ENCODE measurements at places on chromosomes 5 and 9. TPM values are rescaled to one million over a fixed set of nuclear protein-coding genes. Genes with fewer than 3 reads are reported as not detected.

NAIF1 gene
- total RNA-seq, result 12.2 TPM

MSMP gene
- not detected for total RNA-seq

GRCh38 chr9:71487061-71487460 is 281.3 kb downstream of the CEMIP2 start:
- no peak for DNase-seq
- no peak overlapping the region for H3K4me3 ChIP-seq
- no peaks in the 10 kb centered on the region for H3K36me3 ChIP-seq
- no peaks in the 10 kb centered on the region for H3K4me1 ChIP-seq
- H3K27me3 ChIP-seq, result peaks cover 9% of the 10 kb centered on the region

GRCh38 chr5:168076561-168076991 is 214.9 kb upstream of the WWC1 start:
- DNase-seq, result no peak
- H3K27ac ChIP-seq, result no peak overlapping the region
- H3K36me3 ChIP-seq, result no peaks in the 10 kb centered on the region
- H3K4me1 ChIP-seq, result peaks cover 9% of the 10 kb centered on the region
- no peak overlapping the region for H3K4me3 ChIP-seq
- H3K27me3 ChIP-seq, result peaks cover 5% of the 10 kb centered on the region

DNA sequence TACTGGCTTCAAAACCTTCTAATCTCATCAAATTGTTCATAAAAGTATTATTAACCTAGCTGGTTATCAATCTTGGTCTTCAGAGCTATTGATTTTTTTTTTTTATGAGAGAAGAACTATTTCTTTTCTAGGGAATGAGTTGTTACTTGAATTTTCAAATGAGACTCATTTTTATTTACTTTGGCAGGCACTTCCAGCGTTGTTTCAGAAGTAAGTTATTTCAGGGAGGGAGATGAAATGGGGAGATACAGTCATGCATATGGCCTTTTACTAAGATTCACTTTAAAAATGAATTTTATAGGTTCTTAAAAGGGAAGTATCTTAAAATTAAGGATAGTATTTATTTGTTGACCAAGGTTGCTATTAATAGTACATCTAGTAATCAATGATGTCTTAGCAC is 129.6 kb downstream of the IZUMO3 start:
- no peaks in the 10 kb centered on the region for H3K4me1 ChIP-seq
- H3K4me3 ChIP-seq, result no peak overlapping the region
- no peaks in the 10 kb centered on the region for H3K36me3 ChIP-seq
- no peaks in the 10 kb centered on the region for H3K27me3 ChIP-seq

GRCh38 chr9:3955305-3955687 is 344.6 kb downstream of the GLIS3 start:
- DNase-seq, result no peak
- no peaks in the 10 kb centered on the region for H3K36me3 ChIP-seq
- no peaks in the 10 kb centered on the region for H3K27me3 ChIP-seq
- H3K4me3 ChIP-seq, result no peak overlapping the region

DOLPP1 gene
- 28.4 TPM for total RNA-seq

GLRA1 gene
- not detected for total RNA-seq

DNA sequence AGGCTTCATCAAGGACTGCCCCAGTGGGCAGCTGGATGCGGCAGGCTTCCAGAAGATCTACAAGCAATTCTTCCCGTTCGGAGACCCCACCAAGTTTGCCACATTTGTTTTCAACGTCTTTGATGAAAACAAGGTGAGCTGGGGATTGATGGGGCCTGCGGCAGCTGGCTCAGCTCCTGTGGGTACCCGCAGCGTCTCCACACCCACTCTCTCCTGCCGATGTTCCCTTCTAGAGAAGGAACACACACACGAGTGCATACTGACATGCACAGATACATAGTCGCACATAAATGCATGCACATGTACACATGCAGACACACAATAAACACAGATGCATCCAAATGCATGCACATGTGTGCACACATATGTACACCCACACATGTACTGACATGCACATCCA is 45.6 kb downstream of the NCS1 start:
- no peaks in the 10 kb centered on the region for H3K4me1 ChIP-seq
- no peak for DNase-seq
